ENCODE measurements at places on chromosomes 4 and X.

DNA sequence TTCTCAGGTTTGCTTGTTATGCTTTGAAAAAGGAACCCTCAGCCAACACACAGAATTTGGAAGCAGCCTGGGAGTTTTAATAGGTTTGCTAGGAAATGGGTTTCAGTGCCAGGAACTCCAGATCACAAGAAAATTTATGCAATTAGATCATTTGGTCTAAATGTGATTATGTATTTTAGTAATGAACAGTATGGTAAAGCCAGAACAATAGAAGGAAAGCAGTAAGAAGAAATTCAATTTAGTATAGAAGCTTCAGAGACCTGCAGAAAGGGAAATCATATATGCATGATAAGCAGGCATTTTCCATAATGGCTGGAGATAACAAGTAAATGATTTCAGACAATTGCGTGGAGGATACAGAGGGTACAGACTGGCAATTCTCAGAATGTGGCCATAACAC lies 184.7 kb downstream of the KCNIP4 start:
- DNase-seq = no peak

- DNase-seq = no peak
Measured at GRCh38 chr4:2714061-2714770, 41.9 kb downstream of the TNIP2 start.

DNA sequence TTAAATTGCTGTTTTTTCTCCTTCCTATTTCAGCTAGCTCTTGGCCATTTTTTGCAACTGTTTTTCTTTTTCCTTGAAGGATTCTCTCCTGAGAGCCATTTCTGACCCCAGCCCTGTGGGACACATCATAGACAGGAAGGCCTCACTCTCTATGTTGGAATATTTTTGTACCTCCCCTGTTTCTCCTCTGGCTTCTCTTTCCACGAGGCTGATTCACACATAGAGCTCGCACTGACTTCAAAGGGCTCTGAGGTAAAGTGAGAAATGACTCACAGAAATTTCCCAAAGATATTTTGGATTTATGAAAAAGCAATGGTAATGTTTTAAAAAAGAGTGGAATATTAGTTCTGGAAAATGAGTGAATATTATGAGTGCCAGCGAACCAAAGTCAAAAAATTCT lies 181.7 kb upstream of the IGFBP7 start:
- DNase-seq = no peak

- DNase-seq = no peak
Measured at GRCh38 chr4:48467891-48468290, 15.3 kb upstream of the SLC10A4 start.
